ENCODE measurements at places on chromosomes 6 and 20. TPM values are rescaled to one million over a fixed set of nuclear protein-coding genes. Genes with fewer than 3 reads are reported as not detected.
A peak's percentile ranks its signal among the peaks of the same experiment; 100 is the strongest.

DNA sequence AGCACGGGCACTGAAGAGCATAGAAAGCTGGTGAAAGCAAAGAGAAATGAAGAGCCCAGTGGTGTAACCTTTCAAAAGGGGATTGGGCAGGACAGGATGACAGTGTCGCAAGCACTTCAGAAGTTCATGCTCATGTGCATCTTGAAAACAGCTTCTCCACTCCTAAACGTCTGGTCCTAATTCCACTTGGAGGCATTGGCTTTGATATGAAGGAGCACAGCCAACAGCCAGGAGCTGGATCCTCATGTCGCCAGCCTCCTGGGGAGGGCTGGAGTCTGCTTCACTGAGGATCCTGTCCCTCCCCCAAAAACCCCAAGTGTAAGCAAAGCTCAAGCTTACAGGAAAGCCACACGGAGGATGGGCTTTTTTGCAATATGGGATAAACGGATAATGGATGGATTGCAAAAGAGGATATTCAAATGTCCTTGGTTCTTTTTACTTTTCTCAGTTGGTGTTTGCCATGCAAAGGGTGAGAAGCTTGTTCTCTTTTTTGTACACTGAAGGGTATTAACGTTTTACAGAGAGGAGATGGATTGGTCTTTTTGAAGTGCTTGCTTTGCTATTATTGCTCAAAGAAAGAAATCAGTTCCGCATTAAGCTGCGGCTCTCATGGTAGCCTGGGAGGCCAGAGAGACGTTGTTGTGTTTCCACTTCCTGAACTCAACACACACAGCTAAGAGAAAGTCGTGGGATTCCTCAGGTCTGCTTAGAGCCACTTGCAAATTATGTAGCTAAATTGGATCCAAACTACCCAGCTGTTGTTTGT is 92.2 kb downstream of the SIM1 start:
- DNase-seq = no peak

The UBE2C gene
- total RNA-seq = 8.7 TPM

- DNase-seq = no peak
Measured at GRCh38 chr6:117465691-117466090, 16.8 kb upstream of the DCBLD1 start.

DNA sequence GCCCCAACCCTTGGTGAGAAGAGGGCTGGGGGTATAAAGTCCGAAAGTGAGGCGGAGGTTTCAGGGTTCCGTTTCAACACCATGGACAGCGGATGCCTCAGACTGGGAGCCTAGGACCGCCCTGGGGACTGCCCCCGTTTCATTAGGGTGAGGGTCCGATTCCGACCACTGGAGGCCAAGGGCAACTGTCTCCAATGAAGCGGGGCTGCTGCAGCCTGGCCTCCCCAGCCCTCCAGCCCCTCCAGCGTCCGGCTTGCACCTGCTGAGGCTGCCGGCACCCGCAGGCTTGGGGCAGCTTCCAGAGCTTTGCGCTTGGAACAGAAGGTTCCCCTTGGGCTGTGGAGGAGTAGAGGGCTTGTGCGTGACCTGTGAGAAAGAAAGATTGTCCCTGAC is 39.9 kb downstream of the YTHDF1 start:
- no peak for DNase-seq

DNA sequence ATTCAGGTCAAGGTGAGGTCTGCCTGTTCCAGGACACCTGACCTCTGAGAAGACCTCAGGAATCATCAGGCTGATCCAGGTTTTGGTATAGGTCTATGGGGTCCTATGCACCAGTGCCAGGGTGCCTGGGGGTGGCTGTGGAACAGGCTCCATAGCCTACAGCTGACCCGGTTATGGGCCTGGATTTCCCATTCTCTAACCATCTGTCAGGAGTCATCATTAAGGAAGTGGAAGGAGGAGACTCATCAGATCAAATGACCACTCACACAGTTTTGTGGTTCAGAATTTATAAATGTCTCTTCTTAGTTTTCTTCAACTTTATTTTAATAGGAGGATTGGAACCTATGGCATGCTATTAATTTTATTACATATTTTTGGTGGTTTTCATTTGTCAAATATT is 14.8 kb downstream of the PLA2G7 start:
- DNase-seq = no peak

The LAMA2 gene
- 18.4 TPM for total RNA-seq

The HLA-G gene
- total RNA-seq = 1.9 TPM

- DNase-seq = no peak
Measured at GRCh38 chr6:21731411-21732031, 138.0 kb downstream of the SOX4 start.

The RBBP9 gene
- 9.5 TPM for total RNA-seq

DNA sequence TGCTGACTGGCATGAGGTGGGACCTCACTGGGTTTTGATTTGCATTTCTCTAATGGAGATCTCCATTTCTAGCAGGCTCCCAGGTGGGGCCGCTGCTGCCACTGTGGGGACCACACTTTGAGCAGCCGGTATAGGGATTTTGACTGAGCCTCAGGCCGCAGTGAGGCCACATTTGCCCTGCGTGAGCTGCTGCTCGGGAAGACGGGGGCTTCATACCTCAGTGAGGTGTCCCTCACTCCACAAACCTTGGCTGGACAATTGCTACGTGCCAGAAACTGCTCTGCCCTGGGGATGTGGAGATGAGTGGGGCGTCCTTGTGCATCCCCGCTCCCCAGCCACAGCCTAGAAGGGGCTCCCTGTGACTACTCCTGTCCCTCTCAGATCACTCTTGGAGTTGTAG is 134.3 kb downstream of the ANKRD60 start:
- no peak for DNase-seq

- no peak for DNase-seq
Measured at GRCh38 chr20:48849779-48850178, 22.0 kb upstream of the PREX1 start.

The GPR6 gene
- not detected for total RNA-seq

The LAMP5 gene
- not detected for total RNA-seq

GRCh38 chr6:72218125-72218524 is 331.8 kb downstream of the RIMS1 start:
- DNase-seq = peak; percentile 1

DNA sequence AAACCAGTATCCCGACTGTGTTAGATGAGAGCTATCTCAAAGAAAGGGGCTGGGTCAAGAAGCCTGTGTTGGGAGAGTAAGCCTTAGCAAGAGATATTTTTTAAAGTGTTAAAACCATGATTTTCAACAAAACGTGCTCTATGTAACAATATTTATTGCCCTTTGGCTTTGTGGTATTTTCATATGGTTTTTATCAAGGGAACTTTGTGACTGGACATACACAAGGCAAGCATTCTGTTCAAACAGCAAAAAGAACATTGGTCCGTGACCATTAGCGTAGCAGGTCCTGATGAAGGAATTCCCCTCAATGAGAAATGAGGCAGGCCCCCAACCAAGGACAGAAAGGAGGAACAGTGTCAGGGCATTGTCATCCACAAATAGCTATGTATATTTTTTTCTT is 222.6 kb downstream of the MYLK4 start:
- DNase-seq = no peak

DNA sequence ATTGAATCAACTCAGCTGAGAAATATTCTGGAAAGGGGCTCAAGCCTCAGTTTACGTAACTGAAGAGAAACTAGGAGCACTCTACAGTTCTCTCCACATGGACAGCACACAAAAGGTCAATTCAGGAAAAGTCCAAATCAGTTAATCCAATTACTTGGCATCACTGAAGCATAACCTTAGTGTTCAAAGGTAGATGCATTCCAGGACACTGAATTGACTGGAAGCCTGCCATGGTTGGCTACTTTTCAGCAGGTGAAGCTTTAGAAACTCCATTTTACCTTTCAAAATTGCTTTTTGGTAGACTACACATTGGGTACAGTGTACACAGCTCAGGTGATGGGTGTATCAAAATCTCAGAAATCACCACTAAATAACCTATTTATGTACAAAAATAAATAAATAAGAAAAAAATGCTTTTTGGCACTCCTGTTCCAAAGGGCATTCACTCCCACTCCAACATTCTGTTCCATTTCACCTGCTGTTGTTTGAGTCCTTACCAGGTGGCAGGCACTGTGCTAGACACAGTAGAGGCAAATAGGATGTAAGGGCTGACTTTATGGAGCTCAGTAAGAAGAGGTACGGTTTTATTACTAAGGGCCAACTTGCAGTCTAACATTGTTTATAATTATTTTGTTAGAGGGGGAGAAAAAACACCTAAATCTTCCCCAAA is 153.4 kb downstream of the FAXC start:
- DNase-seq = no peak

The CPXM1 gene
- total RNA-seq = not detected
